ENCODE measurements at places on chromosomes 12 and 14.

GRCh38 chr12:42854208-42854607, 264.7 kb upstream of the PRICKLE1 start:
- DNase-seq: no peak

DNA sequence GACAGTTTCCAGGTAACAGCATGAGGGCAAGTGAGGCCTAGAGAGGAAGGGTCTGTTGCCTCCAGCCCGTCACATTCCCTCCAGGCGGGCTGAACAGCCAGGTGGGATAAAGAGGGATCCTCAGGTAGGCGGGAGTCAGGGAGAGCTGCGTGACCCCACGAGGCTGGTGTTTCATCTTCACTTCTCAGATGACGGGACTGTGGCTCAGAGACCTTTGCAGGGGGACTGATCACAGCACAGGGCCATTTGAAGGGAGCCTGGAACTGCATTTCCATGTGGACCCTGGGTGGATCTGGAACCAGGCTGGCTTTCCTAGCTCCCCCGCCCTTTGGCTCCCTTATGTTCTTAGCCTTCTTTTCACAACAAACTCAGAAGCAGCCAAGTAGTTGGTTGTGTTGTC, 37.4 kb downstream of the SH2B3 start:
- DNase-seq: no peak

DNA sequence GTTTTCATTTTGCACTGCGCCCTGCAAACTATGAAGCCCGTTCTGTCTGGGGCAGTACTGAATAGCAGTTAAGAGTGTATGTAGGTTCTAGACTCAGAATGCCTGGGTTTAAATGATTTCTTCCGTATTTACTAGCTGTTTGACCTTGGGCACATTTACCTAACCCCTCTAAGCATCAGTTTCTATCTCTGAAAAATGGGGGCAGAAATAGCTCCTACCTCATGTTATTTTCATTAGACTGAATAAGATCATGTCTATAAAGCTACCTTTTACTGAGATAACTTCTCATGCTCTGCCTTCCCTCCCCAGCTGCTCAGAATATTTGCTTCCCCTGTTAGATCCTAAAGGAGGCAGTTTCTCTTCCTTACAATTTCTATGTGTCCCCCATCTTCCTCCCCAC, 5.7 kb downstream of the PAH start:
- DNase-seq: no peak

GRCh38 chr12:53567961-53568808, 58.0 kb downstream of the ATF7 start:
- DNase-seq: no peak

DNA sequence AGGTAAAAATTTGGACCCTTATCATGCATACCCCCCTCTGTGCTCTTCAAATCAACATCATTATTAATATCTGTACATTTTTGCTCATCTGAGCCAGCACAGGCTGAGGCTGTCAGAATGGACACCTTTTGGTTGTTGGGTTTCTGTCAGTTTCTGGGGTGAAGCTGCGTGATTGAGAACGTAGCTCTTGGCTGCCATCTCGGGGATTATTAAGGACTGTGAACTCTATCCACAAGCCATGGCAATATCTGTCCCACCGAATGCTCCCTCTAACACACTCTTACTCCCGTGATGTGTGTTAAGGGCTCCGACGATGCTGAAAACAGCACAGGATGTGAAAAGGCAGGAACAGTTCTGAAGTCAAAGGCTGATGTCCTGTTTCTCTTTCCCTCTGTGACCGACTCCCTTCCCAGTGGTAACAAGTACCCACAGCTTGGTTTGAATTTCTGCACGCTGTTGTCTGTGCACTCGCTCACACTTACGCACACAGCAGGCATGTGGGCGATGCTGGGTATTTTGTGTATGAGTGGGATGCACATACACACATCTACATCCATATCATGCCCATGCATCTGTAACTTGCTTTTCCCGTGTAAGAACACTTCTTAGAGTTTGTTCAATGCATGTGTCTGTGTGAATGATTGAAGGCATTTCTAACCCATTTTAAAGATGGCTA, 405.6 kb downstream of the TMEM121 start:
- no peak for DNase-seq

DNA sequence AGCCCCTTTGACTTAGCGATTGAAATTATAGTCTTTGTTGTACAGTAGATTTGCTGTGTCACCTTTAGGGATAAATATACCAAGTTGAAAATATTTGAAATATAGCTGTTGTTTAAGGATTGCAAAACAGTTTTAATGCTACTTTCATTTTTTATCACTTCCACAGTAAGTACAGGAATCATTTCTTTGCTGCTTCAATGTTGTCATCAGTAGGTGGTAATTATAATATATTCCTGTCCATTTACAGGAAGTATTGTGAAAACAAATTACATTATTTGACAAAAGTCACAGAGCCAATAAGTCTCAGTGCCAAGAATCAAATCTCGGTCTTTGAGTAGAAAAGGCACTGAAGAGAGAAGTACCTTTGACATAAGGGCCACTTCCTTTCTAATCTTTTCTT, 342.6 kb upstream of the RGS6 start:
- DNase-seq: no peak

DNA sequence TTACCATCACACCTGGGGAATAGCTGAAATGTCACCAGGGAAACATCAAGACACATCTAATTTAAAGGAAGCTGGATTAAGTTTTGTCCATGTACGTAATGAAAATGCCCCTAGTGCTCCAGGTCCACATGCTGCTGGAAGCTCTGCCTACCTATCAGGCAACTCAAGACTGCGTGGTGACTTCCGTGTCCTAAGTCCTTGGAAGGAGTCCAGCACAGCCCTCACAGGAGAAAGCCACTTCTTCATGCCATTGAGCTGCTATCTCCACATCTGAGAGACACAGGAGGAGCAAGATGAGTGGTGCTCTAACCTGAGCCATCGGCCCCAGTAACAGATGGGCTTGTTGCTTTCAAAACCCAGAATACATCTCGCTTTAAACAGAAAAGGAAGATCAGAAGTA, 316.4 kb downstream of the DPF3 start:
- no peak for DNase-seq

DNA sequence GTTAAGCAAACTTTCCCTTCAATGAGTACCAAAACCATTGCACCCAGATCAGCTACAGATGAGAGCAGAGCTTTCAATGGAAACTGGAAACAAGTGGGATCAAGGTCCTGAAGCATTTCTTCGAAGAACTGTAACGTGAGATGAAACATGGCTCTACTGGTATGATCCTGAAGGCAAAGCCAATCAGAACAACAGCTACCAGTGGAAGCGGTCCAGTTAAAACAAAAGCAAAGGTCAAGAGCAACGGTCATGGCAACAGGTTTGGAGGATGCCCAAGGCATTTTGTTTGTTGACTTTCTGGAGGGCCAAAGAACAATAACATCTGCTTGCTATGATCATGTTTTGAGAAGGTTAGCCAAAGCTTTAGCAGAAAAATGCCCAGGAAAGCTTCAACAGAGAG, 137.9 kb upstream of the CPSF6 start:
- no peak for DNase-seq

DNA sequence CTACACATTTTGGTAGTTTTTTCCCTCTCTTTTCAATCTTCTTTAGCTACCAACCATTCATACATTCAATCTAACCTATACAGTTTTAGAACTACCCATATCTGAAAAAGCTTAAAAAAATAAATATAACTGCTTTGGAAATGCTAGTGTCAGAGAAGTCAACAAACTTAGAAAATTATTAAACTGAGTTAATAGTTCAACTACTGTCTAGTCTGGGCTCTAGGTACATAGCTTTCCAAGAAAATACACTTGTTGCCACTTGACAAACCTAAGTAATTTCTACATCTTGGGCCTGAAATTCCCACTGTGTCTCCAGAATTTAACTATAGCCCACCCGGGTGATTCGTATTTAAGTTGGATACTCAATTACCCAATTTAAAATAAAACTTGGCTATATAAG, 22.1 kb downstream of the GTF2A1 start:
- no peak for DNase-seq

- DNase-seq: no peak
These were observed 34.7 kb upstream of the C12orf42 start for GRCh38 chr12:103530307-103531066.

DNA sequence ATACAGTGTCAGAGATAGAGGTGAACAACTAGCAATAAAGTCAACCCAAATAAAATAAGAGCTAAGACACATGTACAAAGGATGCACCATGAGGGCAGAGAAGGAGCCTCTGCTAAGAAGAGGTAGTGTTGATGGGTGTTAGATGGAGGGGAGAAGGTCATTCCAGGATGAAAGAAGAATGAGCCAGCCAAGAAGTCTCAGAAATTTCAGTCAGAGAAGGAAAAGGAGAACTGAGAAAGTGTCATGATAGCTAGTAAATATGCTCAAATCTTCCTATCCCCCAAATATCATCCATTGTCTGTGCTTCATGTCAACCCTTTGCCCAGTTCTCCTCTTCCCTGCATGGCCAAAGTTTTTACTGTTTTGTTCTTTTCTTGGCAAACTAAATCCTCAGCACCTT, 225.2 kb upstream of the BTG1 start:
- no peak for DNase-seq

GRCh38 chr14:21103411-21103709, 2.5 kb downstream of the TMEM253 start:
- no peak for DNase-seq

DNA sequence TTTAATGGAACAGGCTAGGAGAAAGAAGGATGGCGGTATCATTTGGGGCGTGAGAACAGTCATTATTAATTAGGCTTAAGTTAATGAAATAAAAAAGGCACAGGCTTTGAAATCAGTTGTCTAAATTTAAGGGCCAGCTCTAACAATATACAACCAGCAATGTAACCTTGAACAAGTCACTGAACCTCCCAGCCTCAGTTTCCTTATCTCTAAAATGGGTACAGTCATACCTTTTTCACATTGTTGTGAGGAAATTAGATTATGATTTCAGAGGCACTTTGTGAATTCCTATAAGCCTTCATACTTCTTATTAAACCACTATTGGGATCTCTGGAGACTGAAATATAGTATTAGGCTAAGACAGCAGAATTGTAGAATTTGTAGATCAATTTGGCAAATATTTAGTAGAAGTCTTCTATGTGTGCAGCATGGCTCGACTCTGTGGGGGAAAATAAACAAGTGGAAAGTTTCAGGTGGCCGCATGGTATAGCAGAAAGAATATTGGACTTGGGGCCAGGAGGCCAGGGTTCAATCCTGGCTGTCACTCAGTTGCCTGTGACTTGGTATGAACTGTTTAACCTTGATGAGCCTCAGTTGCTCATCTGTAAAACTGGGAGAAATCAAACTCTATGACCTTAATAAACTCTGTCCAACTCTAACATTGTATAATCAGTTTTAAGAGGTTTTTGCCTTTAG, 117.7 kb downstream of the ETV6 start:
- no peak for DNase-seq

GRCh38 chr12:81597928-81598604, 161.1 kb downstream of the PPFIA2 start:
- DNase-seq: no peak

DNA sequence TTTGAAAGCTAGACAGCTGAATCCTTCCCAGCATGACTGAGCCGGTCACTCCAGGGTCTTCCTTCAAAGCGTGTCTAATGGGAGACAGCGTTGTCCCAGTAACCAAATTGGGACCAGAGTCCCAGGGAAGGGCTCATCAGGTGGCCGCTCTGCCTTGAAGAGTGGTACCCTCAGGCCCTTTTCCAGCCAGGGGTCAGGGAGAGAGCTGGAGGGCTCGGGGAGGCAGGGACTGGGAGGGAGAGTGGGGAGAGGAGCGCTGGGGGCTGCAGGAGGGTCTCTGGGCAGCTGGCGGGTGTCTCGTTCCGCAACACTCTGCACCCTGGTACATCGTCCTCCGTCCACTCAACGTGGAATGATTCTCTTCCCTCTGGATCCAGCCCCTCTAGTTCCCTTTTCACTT, 1.6 kb upstream of the RTL1 start:
- no peak for DNase-seq

DNA sequence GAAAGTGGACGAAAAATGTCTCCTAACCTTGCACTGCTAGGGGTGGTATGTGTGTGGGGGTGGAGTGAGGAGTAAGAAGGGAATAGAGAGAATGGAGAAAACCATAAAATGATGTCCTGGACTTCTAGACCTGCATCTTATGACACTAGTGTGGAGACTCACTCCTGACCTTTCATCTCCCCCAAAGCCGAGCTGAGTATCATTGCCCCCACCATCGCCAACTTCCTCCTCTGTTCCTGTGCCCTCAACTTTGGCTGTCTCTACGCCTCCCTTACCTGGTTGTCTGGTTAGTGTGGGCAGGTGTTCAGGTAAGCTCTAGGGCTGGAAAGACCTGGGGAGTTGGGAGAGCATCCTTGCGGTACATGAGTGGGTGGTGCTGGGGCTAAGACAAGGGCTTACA, 4.5 kb upstream of the KLHL33 start:
- no peak for DNase-seq

- DNase-seq: no peak
These were observed 144.2 kb downstream of the KIF26A start for GRCh38 chr14:104282332-104283196.

DNA sequence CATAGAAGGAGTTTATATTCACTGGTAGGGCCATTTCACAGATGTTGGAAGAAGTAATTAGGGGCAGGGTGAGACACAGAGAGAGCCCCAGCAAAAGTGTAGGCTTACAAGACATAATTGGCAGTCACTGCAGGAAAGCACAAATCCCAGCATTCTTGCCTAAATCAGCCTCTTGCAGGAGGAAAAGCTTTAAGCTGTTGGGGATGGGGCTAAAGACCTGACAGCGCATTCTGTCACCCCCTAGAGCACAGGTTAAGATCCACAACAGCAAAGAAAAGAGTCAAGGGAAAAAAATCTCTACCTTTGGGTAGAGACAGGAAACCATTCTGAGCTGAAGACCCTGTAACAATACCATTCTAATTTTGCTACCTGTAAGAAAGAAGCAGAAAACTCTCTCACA, 409.0 kb downstream of the DAD1 start:
- no peak for DNase-seq

- no peak for DNase-seq
These were observed 41.6 kb downstream of the CNTN1 start for GRCh38 chr12:40733871-40734270.

DNA sequence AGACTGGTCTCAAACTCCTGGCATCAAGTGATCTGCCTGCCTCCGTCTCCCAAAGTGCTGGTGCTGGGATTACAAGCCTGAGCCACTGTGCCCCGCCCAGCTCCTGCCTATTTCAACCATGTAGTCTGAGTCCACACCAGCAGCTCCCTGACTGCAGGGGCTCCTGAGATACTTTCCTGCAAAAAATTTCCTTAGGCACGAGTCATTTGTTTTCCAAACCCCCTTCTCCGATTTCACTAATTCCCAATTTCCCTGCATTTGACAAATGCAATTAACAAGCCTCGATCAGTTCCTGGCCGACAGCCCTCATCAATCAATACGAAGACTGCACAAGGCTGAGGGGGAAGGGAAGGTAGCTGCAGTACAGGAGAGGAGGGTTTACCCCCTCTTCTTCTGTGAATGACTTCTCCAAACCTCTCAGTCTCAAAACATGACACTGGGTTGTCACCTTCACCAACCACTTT, 10.1 kb downstream of the PSMB5 start:
- DNase-seq: no peak

DNA sequence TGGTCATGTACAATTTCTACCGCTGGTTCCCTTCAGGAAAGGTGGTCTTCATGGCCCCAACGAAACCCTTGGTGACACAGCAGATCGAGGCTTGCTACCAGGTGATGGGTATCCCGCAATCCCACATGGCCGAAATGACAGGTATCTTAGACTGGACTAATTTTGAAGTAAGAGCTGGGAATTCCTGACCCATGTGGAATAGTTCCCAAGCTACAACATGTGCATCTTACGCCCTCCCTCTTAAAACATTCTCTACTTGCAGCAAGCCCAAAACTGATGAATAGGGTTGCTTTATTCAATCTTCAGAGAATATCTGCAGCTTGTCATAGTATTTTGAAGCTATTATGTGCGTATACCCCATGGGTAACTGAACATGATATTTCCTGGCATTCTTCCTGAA, 669 bp downstream of the FANCM start:
- DNase-seq: no peak

All from stimulated activated CD8-positive, alpha-beta memory T cell treated with anti-CD3 and anti-CD28 coated beads, Interleukin-2, amount 100 ng/mL, for 1 hour (primary cell).